Activated T-helper 2 cell treated with anti-CD3 and anti-CD28 coated beads, Interferon-gamma antibody, Interleukin-2, Interleukin-4, amounts not matched to agents 10 μg/mL and 5 μg/mL and 100 μg/mL, durations not matched to agents 14 hours and 24 hours and 36 hours (primary cell): ENCODE measurements at places on chromosomes 3 and 15. TPM values are rescaled to one million over a fixed set of nuclear protein-coding genes. Genes with fewer than 3 reads are reported as not detected.

Gene PPIB
- total RNA-seq: 457 and 465 TPM in 2 replicates

DNA sequence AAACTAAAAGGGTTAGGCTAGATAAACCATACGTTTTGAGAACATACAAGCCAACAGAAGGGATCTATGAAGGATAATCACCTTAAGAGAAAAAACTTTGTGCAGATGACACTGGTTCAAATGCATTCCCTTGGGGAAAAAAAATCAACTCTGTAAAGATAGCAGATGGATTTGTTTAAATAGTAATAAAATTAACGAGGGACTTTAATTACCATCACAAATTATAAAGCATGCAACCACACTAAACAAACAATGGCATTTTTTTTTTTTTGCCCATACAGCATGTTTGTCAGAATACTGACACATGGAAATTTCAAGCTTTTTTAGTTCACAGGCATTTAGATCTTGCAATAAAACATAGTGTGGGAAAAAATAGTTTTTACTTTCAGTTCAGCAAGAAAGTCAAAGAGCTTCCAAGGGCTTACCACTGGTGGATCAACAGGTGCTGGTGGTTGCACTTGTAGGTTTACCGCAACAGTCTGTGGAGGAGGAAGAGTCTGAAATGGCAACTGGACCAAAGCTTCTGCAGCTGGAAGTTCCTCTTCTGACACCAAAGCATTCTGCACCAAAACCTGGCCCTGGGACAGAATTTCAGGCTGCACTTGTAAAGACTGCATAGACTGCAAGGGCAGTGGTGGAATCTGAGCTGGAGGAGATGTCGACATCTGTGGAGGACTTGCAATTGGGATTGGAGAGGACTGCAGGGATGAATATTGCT lies 53.1 kb downstream of the PHC3 start:
- DNase-seq: peak; percentile 18
- H3K4me1 ChIP-seq: peaks cover 16% of the 10 kb centered on the region
- H3K27me3 ChIP-seq: no peaks in the 10 kb centered on the region
- peak overlapping the region; percentile 48 for H3K4me3 ChIP-seq

- H3K4me1 ChIP-seq: peaks cover 8% of the 10 kb centered on the region
- no peak for DNase-seq
- H3K36me3 ChIP-seq: no peaks in the 10 kb centered on the region
- H3K27me3 ChIP-seq: peaks cover 7% of the 10 kb centered on the region
- H3K4me3 ChIP-seq: no peak overlapping the region
- H3K27ac ChIP-seq: no peak overlapping the region
Measured at GRCh38 chr3:69443457-69443920, 57.6 kb upstream of the FRMD4B start.

GRCh38 chr3:128945041-128945877 lies 48.6 kb downstream of the CFAP92 start:
- H3K36me3 ChIP-seq: no peaks in the 10 kb centered on the region
- H3K4me1 ChIP-seq: no peaks in the 10 kb centered on the region
- peaks cover 10% of the 10 kb centered on the region for H3K27me3 ChIP-seq
- DNase-seq: no peak
- H3K27ac ChIP-seq: no peak overlapping the region

GRCh38 chr15:33021806-33022389 lies 172.6 kb downstream of the FMN1 start:
- H3K4me1 ChIP-seq: peaks cover under 1% of the 10 kb centered on the region
- no peaks in the 10 kb centered on the region for H3K36me3 ChIP-seq
- DNase-seq: no peak
- H3K4me3 ChIP-seq: no peak overlapping the region
- H3K27me3 ChIP-seq: no peaks in the 10 kb centered on the region

- H3K4me3 ChIP-seq: peak within 1 kb of the TSS; percentile 88
- peaks cover 2% of the 10 kb centered on the region for H3K27me3 ChIP-seq
- peak within 1 kb of the TSS; percentile 89 for H3K27ac ChIP-seq
- peak; percentile 28 for DNase-seq
- H3K4me1 ChIP-seq: peaks cover 63% of the 10 kb centered on the region
Measured at GRCh38 chr3:71725271-71725991, at the start of gene EIF4E3. Gene EIF4E3, minus strand, starts transcription at chr3:71725402. Its CDS starts 35 bp downstream, at chr3:71725367.
